GM06990 (cell line): ENCODE measurements at places on chromosomes 4 and X.
A peak's percentile ranks its signal among the peaks of the same experiment; 100 is the strongest.

GRCh38 chrX:155877288-155877687 is 3.9 kb upstream of the VAMP7 start:
- DNase-seq: no peak

DNA sequence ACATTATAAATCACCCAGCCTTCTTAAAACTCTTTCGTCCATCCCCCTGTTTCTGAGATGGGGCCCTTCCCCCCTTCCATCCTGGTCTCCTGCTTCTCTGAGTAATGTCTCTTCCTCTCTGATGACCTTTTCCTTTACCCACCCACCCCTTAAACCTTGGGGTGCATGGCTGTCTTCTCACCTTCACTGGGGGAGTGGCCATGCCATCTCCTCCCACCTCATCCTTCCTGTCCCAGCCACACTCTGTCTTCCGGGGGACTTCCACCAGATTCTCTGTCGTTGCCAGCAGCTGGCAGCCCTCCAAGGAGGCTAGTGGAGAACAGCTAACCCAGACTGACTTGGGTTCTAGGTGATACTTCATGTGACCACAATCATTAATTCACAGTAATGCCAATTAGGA is 83.2 kb upstream of the SCML1 start:
- DNase-seq: no peak

- no peak for DNase-seq
Observed at GRCh38 chr4:576991-577498, 950 bp upstream of the TMEM271 start.

DNA sequence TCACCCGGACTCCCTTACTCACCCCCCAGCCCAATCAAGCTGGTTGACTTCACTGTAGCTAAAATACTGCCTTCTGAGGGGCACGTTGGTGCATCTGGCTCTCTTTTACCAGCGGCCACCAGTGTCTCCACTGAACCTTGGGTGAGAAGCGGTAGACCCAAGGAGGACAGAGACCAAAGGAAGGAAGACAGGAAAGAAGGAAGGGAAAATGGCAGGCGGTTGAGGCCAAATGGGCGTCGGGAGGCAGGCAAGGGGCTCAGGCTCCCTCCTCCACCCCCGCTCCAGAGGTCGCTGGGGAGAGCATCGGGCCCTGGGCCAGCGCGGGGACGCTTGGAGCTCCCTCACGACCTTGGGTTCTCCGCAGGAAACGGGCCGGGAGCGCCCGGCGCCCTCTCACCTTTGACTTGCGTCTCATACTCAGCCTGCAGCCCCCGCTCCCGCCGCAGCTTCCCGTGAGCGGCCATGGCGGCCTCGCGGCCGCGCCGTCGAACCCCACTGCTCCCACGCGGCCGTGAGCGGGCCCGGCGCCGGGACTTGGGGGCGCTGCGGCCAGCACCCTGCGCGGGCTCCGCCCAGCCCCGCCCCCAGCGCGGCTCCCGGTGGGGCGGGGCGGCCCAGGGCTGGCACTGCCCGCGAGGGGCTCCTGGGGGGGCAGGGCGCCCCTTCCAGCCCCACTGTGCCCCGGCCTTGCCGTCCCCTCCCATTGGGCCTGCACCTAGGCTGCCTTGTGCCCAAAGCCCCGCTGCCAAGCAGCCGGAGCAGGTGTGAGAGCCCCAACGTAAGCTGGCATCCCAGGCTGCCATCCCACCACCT is at the start of gene ARHGAP4:
TSS of gene ARHGAP4 (minus strand) at position 526 of the 813 bp plus-strand sequence. CDS start at position 464, 62 bp downstream.
- DNase-seq: peak; percentile 75

- no peak for DNase-seq
Observed at GRCh38 chrX:13126775-13127174, 82.4 kb upstream of the FAM9C start.
